Fibroblast of lung (primary cell): ENCODE measurements at places on chromosomes 13 and 19.
A peak's percentile ranks its signal among the peaks of the same experiment; 100 is the strongest.

DNA sequence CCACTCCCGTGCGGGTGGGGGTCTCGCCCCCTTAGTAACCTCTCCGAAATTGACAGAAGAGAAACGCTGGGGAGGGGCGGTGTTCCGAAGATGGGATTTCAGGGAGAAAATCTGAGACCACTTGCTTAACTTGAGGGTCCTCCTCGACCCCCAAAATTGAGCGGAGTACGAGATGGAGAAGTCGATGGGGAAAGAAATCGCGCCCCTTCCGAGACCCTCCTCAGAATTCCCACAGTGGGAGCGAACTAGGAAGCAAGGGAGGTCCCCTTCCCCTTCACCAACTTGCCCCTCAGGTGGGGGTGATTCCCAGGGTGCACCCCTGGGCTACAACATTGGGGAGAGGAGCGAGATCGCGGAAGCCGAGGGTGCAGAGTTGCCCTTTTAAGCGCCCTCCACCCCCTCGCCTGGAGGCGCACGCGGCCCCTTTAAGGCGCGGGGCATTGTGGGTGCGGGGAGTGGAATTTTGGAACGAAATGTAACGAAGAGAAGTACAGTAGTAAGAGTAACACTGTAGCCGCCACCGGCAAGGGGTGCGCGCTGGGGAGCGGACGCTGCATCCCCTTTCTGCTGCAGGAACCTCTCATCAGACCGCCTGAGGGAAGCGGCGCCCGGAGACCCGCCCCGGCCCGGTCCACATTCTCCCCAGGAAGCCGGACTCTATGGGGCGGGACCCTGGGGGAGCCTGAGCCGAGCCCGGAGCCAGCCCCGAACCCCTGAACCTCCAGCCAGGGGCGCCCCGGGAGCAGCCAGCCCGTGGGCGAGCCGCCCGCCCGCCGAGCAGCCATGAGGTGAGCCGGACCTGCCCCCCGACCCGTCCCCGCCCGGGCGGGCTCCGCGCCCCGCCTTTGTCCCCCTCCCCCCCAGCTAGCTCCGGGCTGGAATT, at the start of gene VASP:
Gene VASP (plus strand): TSS at position 491 of the 883 bp plus-strand sequence. CDS start 293 bp downstream, at position 784.
- peak; percentile 79 for DNase-seq

GRCh38 chr13:66835040-66835628, 395.0 kb downstream of the PCDH9 start:
- DNase-seq, result peak; percentile 58

GRCh38 chr19:8592231-8593009, 15.2 kb upstream of the MYO1F start:
- peak; percentile 92 for DNase-seq

DNA sequence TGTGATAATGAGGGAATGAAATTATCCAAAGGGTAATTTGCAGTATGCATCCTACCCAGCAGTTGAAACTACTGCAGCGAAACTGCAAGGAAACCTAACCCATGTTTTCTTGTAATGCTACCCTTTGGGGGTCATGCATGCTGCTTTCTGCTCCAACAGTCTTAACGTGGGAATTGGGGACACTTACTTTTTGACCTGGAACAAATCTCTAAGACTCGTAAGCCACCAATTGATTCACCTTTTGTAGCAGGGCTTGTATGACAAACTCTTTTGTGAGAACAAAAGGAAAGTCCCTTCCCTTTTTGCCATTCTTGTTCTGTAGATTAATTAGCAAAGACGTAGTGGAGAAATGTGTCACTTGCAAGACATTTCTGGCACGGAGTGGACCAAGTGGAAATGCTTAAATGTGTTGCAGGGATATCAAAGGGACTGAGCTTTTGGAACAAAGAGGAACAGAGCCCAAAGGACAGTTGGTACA, 27.4 kb downstream of the LRCH1 start:
- no peak for DNase-seq

DNA sequence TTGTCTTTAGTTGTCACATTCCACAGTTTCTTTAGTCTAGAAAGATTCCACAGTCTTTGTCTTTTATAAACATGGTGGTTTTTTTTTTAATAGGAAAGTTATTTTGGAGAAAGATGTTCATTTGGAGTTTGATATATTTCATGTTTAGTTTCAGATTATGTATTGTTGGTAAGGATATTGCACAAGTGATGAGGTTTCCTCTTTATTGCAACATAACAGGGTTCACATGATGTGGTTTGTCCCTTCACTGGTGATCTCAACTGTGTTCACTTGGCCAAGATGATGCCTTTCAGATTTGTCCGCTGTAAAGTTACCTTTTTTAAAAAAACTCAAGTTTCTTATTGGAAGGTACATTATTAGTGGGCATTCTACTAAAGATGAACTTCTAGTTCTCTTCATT, 3.2 kb downstream of the ZNF230 start:
- peak; percentile 58 for DNase-seq

DNA sequence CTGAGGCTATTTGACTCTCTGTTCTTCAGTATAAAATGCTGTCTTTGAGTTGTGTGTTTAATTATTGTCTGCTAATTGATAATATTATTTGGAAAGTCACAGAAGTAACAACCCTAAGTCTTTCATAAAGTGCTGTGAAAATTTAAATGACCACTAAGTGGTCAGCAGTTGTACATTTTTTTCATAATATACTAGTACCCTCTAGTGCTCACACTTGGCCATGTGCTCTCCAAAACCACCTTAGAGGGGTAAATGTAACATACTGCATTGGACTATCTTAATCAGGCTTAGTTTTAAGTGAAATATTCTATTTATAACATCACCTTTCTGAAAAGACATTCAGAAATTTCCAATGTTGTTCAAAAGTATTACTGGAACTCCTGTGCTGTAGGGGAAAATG, 745.3 kb downstream of the GPC5 start:
- peak; percentile 23 for DNase-seq

GRCh38 chr19:48010932-48011758, 16.7 kb downstream of the ELSPBP1 start:
- no peak for DNase-seq

- peak; percentile 94 for DNase-seq
Measured at GRCh38 chr13:114281351-114282040, at the start of gene UPF3A. Gene UPF3A (plus strand): TSS chr13:114281601. CDS start chr13:114281640, 39 bp downstream.
